KG1 (cell line): ENCODE measurements at places on chromosomes 16 and 17.

- no peak for DNase-seq
Observed at GRCh38 chr17:63961355-63962212, 11.1 kb downstream of the SCN4A start.

GRCh38 chr17:39196808-39197291 lies 619 bp downstream of the CACNB1 start:
- peak; percentile 32 for DNase-seq

DNA sequence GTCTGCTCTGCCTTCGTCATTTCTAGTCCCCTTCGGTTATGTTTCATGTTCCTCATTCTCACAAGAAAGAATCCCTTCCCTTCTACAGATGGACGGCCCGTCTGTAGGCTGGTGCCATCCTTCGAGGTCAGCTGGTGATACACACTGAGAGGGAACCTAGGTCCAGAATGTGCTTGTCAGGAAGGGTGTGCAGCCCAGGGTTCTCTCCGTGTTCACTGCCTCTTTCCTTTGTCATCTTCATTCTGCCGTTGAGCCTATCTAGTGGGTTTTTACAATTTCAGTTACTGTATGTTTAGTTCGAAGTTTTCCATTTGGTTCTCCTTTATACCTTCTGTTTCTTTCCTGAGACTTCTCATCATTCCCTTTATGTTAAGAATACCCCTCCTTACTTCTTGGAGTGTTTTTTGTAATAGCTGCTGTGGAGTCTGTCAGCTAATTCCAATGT lies 18.9 kb downstream of the KIAA0513 start:
- DNase-seq, result no peak

- peak; percentile 18 for DNase-seq
Observed at GRCh38 chr16:4517812-4518680, 20.5 kb downstream of the CDIP1 start.

DNA sequence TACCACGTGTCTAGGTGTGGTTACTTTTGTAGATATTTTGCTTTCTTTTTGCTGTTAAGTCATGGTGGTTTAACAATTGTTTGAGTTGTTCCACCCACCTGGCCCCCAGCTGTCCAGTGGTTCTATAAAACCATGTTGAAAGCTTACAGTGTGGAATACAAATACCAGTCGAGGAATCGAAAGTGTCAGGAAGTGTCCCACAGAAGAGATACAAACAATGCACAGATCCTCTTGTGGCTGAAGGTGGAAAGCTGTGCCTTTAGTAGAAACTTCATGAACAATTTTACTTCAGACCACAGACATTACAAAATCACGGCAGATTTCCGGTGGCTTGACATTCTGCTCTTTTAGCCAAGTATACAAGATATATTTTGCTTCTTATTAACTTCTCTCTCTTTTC lies 782.4 kb upstream of the SOX9 start:
- no peak for DNase-seq

DNA sequence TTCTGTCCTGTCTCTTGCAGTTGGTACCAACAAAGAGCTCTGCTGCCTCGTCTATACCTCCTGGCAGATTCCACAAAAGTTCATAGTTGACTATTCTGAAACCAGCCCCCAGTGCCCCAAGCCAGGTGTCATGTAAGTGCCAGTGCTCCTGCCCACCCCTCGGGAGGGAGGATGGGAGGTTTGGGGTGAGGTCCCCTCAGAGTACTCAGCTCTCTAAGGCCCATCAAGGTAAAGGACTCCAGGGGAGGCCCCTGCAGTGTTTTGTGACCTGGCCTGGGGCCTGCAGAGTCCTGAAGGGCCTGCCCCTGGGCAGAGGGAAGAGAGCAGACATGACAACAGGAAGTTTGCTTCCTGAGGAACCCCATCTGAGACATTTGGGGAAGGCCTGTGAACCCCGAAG lies 6.4 kb downstream of the CCL18 start:
- no peak for DNase-seq
